ENCODE measurements at places on chromosomes 1 and 21. TPM values are rescaled to one million over a fixed set of nuclear protein-coding genes. Genes with fewer than 3 reads are reported as not detected.

DNA sequence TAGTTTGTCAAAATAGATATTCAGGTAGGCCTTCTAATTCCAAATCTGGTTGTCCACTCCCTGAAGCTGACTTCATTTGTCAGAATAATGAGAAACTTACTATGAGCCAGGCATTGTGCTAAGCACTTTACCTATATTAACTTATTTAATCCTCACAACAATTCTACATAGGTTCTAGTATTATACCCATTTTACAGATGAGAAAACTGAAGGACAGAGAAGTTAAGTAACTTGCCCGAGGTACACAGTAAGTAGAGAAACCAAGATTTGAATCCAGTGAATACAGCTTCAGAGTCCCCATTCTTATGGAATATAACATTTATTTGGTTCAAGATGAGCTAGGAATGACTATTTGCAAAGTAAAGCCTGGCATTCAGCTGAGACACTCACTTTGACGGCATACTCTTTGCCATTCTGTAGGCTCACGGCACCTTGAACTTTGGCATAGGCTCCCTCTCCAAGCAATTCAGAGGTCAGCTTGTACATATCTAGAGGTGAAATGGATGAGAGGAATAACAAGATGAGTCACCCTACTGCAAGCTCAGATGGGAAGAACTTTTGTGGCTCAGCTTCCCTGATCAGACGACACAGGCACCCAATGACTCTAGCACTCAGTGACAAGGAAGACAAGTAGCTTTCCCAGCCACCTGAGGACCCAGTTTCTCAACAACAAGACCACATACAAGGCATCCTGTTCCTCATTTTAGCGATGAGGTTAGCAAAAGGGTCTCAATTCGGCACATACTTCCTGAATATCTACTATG lies 23.7 kb downstream of the MKNK1 start:
- no peaks in the 10 kb centered on the region for H3K27me3 ChIP-seq
- peaks cover 89% of the 10 kb centered on the region for H3K36me3 ChIP-seq

DNA sequence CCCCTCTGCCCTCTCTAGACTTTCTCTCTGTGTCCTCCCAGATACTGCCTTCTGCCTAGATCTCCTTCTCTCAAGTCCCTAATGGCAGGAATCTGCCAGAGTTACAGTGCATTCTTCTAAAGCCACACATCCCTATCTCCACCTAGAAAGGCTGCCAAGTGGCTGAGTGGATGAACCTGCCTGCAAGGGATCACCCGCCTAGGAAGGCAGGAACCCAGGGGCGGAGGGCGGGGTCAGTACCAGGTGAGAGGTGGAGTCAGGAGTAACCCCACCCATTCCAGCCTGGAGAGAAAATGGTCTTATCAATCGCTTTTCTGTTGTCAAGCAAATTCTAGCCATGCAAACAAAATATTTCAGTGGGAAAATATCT lies 60.8 kb downstream of the BCAR3 start:
- no peak overlapping the region for H3K27ac ChIP-seq
- no peaks in the 10 kb centered on the region for H3K27me3 ChIP-seq
- no peaks in the 10 kb centered on the region for H3K4me1 ChIP-seq
- H3K36me3 ChIP-seq: no peaks in the 10 kb centered on the region
- H3K4me3 ChIP-seq: no peak overlapping the region

The EBNA1BP2 gene
- 12.8 TPM for total RNA-seq

DNA sequence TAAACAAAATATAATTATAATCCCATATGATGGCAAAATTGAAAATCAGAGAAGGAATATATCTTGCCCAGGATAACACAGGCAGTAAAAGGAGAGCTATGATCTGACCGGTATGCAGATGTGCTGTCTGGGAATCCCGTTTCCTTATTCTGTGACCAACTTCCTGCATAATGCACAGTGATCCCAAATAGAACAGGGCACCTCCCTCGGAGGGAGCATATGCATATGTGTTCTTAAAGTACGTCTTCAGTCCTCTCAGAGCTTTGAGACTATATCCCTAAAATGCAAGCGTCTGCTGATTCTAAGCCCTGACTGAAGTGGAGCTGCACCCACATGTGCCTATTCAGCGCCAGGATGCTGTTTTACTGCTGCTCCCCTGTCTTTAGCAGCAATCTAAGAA lies 366.1 kb upstream of the PTBP2 start:
- no peak for DNase-seq
- no peaks in the 10 kb centered on the region for H3K4me1 ChIP-seq
- no peaks in the 10 kb centered on the region for H3K27me3 ChIP-seq
- H3K36me3 ChIP-seq: no peaks in the 10 kb centered on the region
- no peak overlapping the region for H3K4me3 ChIP-seq

DNA sequence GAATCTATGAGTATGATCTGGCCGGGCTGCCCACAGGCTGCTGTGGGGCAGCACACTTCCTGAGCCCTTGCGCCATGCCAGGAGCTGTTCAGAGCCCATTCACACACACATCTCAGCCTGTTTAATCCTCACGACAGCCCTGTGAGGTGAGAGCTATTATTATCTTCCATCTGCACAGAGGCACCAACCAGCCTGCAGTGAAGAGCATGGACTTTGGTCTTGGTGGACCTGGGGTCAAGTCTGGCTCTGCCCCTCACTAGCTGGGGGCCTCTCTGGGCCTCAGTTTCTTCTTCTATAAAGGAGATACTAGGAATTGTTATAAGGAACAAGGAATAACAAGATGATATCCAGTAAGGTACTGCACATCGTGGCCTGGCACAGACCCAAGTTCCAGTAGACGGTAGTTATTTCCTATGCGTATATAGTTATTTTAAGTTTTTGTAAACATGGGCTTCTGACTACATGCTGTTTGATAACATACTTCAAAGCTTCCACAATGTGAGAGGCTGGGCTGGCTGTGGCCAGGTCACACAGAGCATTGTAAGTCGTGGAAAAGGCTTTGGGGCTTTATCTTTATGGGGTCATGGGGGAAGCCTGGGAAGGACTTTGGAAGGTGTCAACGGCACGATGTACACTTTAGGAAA lies 3.4 kb upstream of the PADI2 start:
- no peak overlapping the region for H3K4me3 ChIP-seq
- H3K4me1 ChIP-seq: peaks cover 13% of the 10 kb centered on the region
- peaks cover 7% of the 10 kb centered on the region for H3K27me3 ChIP-seq

- H3K4me1 ChIP-seq: no peaks in the 10 kb centered on the region
- H3K27ac ChIP-seq: no peak overlapping the region
- DNase-seq: peak; percentile 56
- no peak overlapping the region for H3K4me3 ChIP-seq
Observed at GRCh38 chr1:32695098-32695904, 7.3 kb downstream of the SYNC start.

The COA6 gene
- total RNA-seq: 48.7 TPM

The BPNT1 gene
- total RNA-seq: 77.9 TPM

- no peak for DNase-seq
- H3K4me3 ChIP-seq: no peak overlapping the region
- H3K4me1 ChIP-seq: no peaks in the 10 kb centered on the region
- H3K36me3 ChIP-seq: no peaks in the 10 kb centered on the region
- no peaks in the 10 kb centered on the region for H3K27me3 ChIP-seq
- no peak overlapping the region for H3K27ac ChIP-seq
Observed at GRCh38 chr1:234751678-234752077, 141.7 kb upstream of the IRF2BP2 start.

The MINDY1 gene
- total RNA-seq: 51.5 TPM

DNA sequence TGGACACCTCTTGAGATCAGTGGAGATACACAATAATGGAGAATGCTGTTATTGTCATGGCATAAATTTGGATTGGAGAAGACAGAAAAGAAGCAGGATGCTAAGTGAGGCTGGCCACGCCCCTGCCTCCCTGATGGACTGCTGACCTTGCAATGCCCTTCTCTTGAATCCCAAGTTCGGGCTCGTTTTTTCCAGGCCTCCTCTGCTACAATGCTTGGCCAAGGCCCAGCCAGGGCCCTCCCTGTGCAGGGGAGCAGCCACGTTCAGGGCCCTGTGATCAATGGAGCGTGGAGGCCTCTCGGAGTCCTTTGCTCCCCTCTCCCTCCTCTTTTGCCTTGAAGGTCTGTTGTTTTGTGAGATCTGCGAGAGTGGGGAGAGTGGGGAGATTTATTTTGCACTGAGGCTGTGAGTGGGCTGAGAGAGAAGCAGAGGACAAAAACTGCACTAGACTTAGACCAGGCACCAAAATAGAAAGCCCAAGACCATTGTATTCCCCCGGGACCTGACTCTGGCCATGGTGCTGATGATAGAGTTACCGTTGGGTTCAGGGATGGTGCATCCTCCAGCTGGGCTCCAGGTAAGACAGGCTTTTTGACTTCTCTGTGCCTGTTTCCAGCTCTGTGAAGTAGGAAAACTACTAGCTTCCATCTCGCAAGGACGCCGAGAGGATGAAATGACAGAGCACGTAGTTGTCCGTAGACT lies 268.6 kb downstream of the KAZN start:
- no peaks in the 10 kb centered on the region for H3K27me3 ChIP-seq
- no peaks in the 10 kb centered on the region for H3K4me1 ChIP-seq
- no peak overlapping the region for H3K27ac ChIP-seq

GRCh38 chr1:205650241-205650640 lies 18.4 kb upstream of the ELK4 start:
- no peaks in the 10 kb centered on the region for H3K27me3 ChIP-seq
- H3K4me1 ChIP-seq: no peaks in the 10 kb centered on the region
- H3K27ac ChIP-seq: no peak overlapping the region
- no peak overlapping the region for H3K4me3 ChIP-seq
- DNase-seq: no peak

The SPAG17 gene
- total RNA-seq: not detected

DNA sequence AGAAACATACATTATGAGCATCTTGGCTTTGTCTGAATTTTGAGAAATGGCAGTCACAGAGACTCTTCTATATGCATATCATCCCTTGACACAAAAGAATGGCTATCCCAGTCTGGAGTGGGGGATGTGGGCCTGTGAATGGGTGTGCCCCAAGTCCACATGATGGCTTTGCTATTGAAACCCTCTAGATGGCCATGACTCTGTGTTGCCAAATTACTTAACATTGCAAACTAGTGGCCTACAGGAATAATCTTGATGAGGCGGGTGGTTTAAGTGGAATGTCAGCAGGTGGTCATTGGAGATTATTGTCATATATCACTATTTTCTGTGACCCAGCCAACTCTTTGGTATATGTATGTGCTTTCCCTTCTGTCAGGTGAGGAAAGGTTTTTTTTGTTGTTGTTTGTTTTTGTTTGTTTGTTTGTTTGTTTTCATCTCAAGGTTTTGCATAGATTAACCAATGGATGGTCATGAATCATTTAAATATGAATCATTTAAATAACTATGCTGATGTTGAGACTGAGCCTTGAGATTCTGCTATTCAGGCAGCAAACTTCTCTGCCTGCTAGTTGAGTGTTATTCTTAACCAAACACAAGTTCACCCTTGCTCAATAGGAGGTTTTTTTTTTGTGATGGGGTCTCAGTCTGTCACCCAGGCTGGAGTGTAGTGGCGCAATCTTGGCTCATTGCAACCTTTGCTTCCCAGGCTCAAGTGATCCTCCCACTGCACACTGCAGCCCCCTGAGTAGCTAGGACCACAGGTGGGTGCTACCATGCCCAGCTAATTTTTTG lies 103.0 kb downstream of the NOS1AP start:
- H3K4me1 ChIP-seq: no peaks in the 10 kb centered on the region
- H3K36me3 ChIP-seq: no peaks in the 10 kb centered on the region
- no peak overlapping the region for H3K4me3 ChIP-seq
- no peak for DNase-seq
- no peak overlapping the region for H3K27ac ChIP-seq

The KCNT2 gene
- 3.3 TPM for total RNA-seq

The SYTL1 gene
- total RNA-seq: 9.6 TPM

The POU3F1 gene
- not detected for total RNA-seq

GRCh38 chr1:95536501-95536900 lies 302.5 kb downstream of the RWDD3 start:
- DNase-seq: no peak
- no peaks in the 10 kb centered on the region for H3K36me3 ChIP-seq
- H3K27ac ChIP-seq: no peak overlapping the region
- no peaks in the 10 kb centered on the region for H3K4me1 ChIP-seq
- no peak overlapping the region for H3K4me3 ChIP-seq
- no peaks in the 10 kb centered on the region for H3K27me3 ChIP-seq

DNA sequence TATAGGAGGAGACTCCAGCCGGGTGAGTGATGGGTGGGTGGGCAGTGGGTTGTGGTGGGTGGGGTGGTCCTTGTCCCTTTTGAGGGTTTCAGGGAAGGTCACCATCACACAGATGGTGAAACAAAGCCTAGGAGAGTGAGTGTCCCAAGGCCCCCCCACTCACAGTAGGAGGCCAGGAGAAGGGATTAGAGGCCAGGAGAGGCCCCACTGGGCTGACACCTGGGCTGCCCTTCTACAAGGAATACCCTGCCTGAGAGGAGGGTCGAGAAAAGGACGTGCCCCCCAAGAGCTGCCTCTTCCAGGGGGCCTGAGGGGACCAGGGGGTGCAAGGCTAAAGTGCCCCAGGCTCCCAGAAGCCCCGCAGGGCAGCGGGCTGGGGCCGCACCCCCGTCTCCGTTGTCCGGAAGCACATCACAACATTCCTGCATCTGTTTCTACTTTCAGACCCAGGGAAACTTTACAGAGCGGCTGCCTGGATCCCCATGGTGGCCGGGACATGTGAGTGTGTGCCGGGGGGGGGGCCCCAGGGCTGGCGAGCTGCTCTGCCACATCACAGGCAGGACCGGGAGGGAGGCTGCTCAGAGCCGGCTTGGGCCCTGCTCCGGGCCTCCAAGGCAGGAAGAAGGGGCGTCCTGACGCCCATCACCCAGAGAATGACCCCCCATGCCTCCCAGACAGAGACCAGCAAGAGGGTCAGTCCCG lies 68.2 kb downstream of the ARHGEF16 start:
- no peak overlapping the region for H3K4me3 ChIP-seq
- DNase-seq: no peak
- H3K27ac ChIP-seq: no peak overlapping the region
- H3K36me3 ChIP-seq: no peaks in the 10 kb centered on the region
- no peaks in the 10 kb centered on the region for H3K4me1 ChIP-seq
- no peaks in the 10 kb centered on the region for H3K27me3 ChIP-seq

DNA sequence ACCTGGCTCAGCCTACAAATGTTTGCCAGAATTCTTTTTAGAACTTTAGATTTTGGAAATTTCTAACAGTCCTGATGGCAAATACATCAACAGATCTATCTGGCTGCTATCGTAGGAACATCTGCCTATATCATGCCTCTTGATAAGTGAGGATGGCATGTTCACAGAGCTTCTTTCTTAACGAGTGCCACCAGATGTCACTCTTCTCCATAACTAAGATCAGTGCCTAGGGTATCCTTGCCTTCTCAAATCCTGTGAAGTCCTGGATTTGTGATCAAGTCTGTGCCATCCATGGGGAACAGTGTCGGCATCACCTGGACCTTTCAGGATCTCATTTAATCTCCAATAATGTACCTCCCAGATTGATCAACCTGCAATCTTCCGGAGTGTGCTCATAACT lies 36.5 kb upstream of the CD5L start:
- no peaks in the 10 kb centered on the region for H3K4me1 ChIP-seq
- H3K27me3 ChIP-seq: no peaks in the 10 kb centered on the region
- H3K36me3 ChIP-seq: no peaks in the 10 kb centered on the region
- no peak for DNase-seq
- H3K4me3 ChIP-seq: no peak overlapping the region

The SRSF10 gene
- total RNA-seq: 86.3 TPM

- no peak overlapping the region for H3K27ac ChIP-seq
- no peak for DNase-seq
- no peak overlapping the region for H3K4me3 ChIP-seq
- H3K4me1 ChIP-seq: no peaks in the 10 kb centered on the region
Observed at GRCh38 chr1:86015375-86015774, 141.2 kb downstream of the COL24A1 start.

- H3K4me1 ChIP-seq: no peaks in the 10 kb centered on the region
- H3K27ac ChIP-seq: no peak overlapping the region
- no peaks in the 10 kb centered on the region for H3K36me3 ChIP-seq
- DNase-seq: no peak
- no peaks in the 10 kb centered on the region for H3K27me3 ChIP-seq
Observed at GRCh38 chr1:238950784-238951183, 435.6 kb upstream of the CHRM3 start.

GRCh38 chr1:17248781-17249180 lies at the start of gene PADI3:
Gene PADI3 (plus strand): TSS chr1:17249098. CDS start chr1:17249138, 40 bp downstream.
- H3K36me3 ChIP-seq: no peaks in the 10 kb centered on the region
- DNase-seq: no peak
- no peak within 1 kb of the TSS for H3K4me3 ChIP-seq
- peaks cover 7% of the 10 kb centered on the region for H3K4me1 ChIP-seq
